SJSA1 (cell line): ENCODE measurements at places on chromosomes 16 and 17. TPM values are rescaled to one million over a fixed set of nuclear protein-coding genes. Genes with fewer than 3 reads are reported as not detected.

CDC42EP4 gene
- 55.2 and 76.1 TPM in 2 replicates for total RNA-seq

FNDC8 gene
- not detected in 2 replicates for total RNA-seq

DNA sequence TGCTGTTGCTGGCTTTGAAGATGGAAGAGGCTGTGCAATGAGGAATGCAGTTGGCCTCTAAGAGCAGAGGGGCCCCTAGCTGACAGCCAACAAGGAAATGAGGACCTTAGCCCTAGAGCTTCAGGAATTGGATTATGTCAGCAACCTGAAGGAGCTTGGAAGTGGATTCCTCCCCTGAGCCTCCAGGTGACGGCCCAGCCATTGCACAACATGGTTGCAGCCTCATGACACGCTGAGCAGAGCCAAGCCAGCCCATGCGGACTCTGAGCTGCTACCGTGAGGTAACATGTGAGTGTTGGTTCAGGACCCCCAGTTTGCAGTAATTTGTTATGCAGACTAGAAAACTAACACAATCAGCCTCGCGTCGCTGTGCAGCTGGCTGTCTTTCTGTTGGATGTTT, 20.2 kb downstream of the CCDC42 start:
- DNase-seq: no peak

SLC13A2 gene
- total RNA-seq: not detected in 2 replicates

DNA sequence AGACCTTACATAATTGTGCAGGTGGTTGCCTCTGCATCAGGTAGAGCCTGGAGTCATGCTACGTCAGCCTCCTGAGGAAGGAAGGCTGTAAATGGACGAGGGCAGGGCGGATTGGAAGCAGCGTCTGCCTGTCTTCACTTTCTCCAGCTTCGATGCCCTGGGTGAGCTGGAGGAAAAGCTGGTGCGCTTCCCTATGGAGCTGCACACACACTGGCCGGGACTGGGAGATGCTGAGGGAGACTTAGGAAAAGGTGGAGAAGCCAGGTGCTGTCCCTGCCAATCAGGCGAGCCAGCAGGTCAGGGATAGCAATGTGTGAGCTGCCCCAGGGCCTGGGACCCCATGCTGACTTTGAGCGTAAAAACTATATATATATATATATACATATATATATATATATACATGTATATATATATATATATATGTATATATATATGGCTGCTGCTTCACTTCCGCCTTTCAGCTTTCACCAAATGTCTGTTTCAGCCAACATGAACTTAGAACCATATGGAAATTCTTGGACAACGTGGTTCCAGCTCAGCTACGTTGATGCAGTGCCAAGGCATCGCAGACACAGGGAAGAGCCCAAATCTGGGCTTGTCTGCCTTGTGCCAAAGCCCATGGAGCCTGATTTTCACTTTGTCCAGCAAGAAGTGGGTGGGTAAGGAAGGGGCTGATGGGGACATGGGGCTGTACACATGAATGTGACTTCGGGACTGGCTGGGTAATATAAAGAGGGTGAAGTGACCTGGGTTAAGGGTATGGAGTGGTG, 71.5 kb upstream of the NKD1 start:
- DNase-seq: no peak

DNA sequence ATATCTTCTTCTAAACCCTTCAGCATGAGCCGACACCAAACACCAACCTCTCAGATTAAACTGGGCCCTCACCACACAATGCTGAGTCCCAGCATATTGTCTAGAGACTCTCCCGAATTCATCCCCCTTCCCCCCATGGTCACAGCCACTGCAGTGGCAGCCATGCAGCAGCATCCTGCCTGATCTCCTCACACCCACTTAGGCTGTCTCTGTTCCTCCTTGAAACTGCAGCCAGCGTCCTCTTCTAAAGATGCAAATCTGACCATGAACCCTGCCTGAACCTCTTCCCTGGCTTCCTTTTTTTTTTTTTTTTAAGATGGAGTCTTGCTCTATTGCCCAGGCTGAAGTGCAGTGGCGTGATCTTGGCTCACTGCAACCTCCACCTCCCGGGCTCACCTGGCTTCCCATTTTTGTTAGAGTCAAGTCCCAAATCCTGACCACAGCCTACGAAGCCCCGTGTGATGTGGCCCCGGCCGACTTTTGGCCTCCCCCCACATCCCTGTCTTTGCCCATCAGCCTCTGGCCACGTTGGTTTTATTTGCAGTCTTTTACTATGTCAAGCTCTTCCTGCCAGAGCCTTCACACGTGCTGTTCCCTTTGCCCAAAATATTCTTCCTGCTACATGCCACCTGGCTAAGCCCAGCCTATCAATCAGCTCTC, 2.8 kb downstream of the FA2H start:
- no peak for DNase-seq

- no peak for DNase-seq
Observed at GRCh38 chr16:49010396-49010795, 271.2 kb downstream of the CBLN1 start.

DNA sequence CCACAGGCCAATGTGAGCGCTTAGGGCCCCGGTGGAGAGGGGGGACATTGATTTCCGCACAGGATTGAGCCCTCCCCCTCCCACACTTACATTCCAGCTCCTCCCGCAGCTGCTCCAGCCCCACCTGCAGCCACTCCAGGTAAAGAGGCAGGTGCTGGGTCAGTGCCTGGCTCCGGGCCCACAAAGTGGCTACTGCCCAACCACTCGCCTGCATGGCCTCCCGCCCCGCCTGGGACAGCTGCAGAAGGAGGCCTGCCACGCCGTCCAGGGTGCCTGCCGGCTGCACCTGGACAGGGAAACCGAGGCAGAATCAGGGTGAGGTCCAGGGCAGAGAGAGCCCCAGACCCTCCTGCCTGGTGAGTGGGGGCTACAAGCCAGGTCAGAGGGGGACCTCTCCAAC, 46.3 kb downstream of the RMI2 start:
- DNase-seq: no peak

DNA sequence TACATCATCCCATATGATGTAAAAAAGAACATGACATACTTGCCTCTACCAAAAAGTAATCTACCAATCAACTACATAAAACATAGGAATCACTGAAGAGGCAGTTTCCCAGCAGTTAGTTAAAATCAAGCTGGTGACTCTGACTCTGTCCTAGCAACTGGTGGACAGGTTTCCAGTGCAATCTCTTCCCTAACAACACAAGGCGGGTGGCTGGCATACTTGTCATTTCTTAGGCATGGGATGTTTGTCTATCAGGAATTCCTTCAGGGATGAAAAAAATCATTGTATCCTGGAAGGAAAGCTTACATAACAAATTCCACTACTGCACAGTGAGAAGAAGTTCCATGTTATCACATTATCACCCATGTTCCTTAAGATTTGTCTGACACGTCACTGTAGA, 50.9 kb downstream of the HELZ start:
- peak; percentile 95 for DNase-seq

DNA sequence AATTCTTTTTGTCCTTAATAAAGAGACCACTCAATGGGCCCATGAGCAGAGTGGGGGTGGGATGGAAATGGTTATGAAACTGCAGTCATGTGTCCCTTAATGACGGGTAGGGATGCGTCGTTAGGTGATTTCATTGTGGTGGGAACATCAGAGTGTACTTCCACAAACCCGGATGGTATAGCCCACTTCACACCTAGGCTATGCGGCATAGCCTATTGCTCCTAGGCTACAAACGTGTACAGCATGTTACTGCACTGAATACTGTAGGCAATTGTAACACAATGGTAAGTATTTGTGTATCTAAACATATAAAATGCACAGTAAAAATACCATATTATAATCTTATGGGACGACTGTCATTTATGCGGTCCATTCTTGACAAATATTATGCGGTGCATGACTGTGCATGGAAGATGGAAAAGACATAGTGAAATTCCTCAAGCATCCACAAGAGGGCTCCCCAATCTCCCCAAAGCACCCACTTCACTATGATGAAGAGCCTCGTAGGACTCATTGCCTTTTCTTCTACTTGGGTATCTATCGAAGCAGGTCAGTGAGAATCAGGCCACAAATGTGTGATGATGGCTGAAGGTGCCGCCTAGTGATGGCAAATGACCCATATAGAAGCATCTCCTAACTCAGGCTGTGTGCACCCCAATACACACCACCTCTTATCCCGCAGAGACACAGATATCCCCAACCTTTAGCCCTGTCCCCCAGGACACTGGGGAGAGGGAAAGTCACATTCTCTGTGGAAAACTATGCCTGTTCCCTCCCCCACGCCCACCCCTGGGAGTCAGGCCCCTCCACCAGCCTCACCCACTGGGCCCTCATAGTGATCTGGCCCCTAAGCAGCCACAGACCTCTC, 43.5 kb downstream of the TBX21 start:
- DNase-seq: peak; percentile 42

TOP2A gene
- 264 and 389 TPM in 2 replicates for total RNA-seq

DNA sequence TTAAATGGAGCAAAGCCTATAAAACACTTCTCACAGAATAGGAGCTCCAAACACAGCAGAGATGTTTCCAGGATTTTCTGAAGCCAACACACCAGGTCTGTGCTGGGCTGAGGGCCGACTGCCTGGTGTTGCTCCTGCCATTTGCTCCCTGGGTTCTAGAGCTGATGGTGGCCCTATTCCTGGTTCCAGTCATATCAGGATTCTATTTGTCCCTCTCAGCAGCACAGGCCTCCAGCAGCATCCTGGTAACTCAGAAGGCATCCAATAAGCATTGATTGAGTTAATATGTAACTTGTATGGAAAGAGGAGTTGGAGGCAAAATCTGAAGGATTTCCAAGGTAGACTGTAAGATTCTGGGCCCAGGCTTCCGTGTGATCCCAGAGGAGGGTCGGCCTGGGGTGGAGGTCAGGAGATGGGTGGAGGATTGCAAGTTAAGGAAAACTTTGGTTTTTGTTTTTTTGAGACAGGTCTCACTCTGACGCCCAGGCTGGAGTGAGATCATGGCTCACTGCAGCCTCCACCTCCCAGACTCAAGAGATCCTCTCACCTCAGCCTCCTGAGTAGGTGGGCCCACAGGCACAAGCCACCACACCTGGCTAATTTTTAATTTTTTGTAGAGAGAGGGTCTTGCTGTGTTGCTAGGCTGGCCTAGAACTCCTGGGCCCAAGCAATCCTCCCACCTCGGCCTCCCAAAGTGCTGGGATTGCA, 5.7 kb downstream of the NUPR1 start:
- DNase-seq: no peak

- no peak for DNase-seq
Observed at GRCh38 chr17:62595484-62595883, 32.0 kb upstream of the MRC2 start.

RAP1GAP2 gene
- total RNA-seq: 2.2 and 2.9 TPM in 2 replicates

DNA sequence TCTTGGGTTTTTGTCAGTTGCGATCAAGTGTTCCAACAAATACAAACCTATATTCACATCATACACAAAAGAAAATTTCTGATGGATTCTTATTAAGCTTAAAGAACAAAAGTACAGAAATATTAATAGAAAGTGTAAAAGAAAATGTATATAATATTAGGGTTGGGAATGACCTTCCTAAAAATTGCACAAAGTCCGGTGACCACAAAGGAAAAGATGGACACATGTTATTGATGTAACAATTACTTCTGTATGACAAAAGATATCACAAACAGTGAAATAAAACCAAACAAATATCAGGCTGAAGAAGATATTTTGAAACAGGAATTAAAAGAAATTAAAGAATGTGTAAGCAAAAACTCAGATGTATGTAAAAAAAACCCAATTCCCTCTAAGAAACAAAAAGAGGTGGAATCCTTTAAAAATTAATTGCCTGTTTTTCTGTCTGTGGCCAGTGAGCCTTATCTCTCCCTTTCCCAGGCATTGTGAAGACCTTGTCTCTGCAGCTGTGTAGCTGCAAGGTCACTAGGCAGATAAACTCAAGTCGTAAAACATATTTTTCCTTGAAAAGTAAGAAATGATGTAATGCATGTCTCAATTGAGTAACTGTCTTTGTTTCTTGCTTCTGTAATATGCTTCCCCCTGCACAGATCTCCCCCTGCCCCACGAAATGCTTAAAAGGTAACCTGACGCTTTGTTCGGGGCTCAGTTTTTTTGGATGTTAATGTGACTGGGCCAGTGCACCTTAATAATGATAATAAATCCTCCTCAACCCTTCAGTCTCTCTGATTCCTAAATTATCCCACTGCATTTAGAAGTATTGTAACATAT, 2.8 kb downstream of the ST6GALNAC1 start:
- DNase-seq: no peak

GRCh38 chr16:50680556-50680893, 587 bp downstream of the SNX20 start:
- no peak for DNase-seq

DOC2A gene
- total RNA-seq: not detected in 2 replicates

- no peak for DNase-seq
Observed at GRCh38 chr17:67666710-67667109, 51.0 kb upstream of the NOL11 start.

DNA sequence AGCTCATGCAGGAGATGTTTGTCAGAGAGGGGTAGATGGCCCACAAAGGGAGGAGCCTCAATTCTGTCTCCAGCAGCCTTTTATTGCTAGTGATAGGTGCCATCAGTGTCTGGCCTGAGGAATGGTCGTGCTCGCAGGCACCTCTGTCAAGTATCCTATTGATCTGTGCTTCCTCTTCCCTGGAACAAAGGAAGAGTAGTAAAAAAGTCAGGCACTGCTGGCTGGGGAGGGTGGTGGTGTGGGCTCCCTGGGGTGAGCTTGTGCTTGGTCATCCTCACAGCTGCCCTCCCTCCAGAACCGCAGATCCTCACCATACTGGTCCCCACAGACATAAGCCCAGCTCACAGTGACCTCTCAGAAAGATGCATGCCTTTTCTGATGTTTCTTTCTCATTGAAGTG, 15.0 kb upstream of the SALL1 start:
- DNase-seq: no peak

NOTUM gene
- total RNA-seq: 1.4 and 2.4 TPM in 2 replicates

NPIPB4 gene
- total RNA-seq: 3.7 and 11.3 TPM in 2 replicates

- DNase-seq: no peak
Observed at GRCh38 chr17:80892019-80892855, 99.4 kb upstream of the CHMP6 start.

CDRT15 gene
- total RNA-seq: not detected in 2 replicates

AIPL1 gene
- not detected in 2 replicates for total RNA-seq

- DNase-seq: no peak
Observed at GRCh38 chr17:5209396-5209795, 17.7 kb upstream of the ZNF594 start.

DNA sequence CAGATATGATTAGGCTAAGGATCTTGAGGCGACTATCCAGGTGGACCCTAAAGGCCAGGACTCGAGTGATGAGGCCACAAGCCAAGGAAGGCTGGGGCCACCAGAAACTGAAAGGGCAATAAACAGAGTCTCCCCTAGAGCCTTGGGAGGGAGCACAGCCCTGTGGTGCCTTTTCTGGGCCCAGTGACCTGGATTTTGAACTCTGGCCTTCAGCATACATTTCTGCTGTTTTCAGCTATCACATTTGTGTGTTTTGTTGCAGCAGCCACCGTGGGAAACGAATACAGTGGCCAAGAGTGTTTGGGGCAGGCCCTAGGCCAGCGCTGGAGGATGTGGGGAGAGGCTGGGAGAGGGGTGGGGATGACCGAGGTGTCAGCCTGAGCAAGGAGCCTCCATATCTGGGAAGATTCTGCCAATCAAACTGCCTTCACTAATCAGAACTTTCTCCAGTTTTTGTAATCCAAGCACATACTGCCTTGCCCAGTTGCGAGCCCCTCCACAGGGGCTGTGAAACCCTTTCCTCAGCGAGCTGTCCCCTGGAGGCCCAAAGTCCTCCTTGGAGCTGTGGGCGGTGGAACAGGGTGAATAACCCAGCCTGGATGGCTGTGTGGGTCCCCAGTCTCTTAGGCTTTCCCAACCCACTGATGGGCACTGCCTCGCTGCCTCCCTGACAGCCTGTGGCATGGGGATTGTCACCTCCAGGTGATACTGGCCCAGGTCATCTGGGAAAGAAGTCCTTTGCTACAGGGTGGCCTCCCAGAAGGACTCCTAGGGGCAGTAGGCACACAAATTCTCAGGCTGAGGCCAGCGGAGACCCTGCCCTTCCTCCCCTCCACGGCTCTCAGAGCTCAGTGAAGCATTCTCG, 16.8 kb downstream of the B9D1 start:
- DNase-seq: no peak

CHST6 gene
- total RNA-seq: not detected in 2 replicates
